ENCODE measurements at places on chromosomes 3 and 15.

GRCh38 chr3:139561255-139561817, 21.8 kb upstream of the RBP1 start:
- no peak for DNase-seq

- no peak for DNase-seq
Observed at GRCh38 chr15:80099241-80099640, 39.8 kb downstream of the ZFAND6 start.

- no peak for DNase-seq
Observed at GRCh38 chr3:167854846-167855245, 119.3 kb downstream of the SERPINI1 start.

GRCh38 chr15:101444807-101445508, 44.5 kb downstream of the PCSK6 start:
- no peak for DNase-seq

DNA sequence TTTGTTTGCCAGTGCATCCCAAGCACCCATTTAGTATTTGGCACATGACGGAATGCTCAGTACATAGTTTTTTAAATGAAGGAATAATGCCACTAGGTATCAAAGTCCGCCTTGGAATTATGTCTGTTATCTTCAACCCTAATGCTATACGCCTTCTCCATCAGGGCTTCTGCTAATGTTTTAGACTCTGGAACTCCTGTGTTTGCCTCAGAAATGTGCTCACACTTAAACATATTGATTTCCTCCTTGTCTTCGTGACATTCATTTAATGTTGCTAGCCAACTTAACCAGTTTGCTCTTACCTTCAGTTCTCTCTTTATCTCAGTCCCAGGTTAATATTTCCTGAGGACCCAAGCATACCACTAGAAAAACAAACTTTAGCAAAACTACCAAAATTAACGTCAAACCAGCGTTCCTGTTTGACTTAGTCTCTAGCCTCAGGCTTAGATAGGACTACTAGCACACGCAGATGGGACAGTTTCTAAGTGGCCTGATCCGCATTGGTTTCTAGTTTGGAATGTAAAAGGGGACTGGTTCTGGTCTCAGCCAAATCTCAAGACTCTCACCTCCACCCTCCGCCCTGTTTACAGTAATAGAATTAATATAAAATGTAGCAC, 81.4 kb downstream of the IL1RAP start:
- DNase-seq: no peak

DNA sequence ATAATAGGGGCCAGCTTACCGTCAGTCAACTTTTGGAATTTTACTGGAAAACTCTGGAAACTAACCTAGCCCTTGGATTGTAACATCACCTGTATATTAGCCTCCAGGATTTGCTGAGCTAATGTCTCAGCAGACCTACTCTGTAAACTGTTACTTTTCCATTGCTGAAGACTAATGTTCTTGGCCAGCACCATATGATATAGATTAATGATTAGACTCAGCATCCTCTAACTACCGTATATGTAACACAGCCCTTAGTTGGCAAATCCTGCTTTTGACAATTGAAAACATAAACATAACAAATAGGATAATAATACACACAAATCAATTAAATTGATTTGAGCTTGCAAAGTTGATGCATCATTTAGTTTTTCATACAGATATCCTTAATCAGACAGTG, 26.6 kb upstream of the GBE1 start:
- no peak for DNase-seq

DNA sequence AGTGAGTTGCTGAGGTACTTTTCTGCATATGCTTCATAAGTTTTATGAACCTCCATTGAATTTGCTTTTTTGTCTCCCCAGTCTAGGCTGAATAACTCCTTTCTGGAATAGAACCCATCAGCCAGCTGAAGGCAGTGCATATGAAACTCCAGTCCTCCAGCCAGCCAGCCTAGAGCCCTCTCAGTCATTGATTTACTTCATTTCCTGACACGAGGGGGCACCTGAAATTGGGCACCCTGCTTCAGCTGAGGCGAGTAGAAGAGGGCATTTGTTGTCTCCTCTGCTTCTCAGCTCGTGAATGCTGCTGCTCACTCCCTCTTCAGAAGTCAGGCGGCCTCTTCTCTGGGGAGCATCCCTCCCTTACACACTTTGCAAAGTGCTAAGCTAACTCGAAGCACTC, 32.5 kb downstream of the CHST2 start:
- DNase-seq: no peak

- DNase-seq: no peak
Observed at GRCh38 chr15:101031213-101031612, 112.1 kb downstream of the LRRK1 start.

DNA sequence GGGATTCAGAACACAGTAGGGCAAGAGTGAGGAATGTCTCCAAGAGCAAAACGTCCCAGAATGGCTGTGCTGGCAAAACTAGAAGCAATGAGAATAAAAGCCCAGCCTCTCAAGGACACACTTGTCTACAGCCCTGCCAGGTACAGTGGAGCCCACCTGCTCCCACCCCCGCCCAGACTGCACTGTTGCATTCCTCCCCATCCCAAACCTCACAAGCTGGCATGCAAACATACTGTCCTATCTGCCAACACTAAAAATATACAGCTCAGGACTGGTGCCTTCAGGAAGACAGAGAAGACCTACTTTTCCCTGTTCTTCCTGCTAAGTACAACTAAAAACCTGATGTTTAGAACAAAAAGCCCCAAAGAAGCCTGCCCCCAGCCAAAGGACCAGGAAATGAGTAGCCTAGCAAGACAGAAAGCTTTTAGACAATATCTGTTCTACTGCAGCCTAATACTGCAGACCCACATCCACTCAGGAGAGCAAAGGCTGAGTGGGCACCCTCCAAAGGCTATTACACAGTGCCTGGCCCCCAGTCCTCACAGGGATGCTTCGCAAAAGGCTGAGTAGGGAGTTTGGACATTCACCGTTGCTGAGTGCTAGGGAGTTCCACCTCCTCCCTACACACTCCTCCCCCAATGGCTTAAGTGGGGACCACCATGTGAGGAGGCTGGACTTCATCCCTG, 13.5 kb downstream of the OCA2 start:
- no peak for DNase-seq

DNA sequence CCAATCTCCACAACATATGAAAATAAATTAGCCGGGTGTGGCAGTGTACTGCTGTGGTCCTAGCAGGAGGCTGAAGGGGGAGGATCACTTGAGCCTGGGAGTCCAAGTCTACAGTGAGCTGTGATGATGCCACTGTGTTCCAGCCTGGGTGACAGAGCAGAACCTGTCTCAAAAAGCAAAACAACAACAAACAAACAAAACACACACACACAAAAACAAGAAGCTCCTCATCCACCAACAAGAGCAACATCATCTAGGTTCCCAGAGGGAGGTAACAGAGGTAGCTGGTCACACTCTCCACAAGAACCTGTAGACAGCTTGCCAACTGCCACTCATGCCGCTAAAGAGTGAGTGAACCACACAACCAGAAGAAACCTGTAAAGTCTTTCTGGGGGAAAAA, 34.8 kb downstream of the PTPN9 start:
- no peak for DNase-seq

- no peak for DNase-seq
Observed at GRCh38 chr3:10377148-10377725, 56.3 kb upstream of the SEC13 start.

- no peak for DNase-seq
Observed at GRCh38 chr3:40096661-40097111, 212.8 kb upstream of the EIF1B start.

Measured in T-helper 17 cell (primary cell).